ENCODE measurements at places on chromosomes 7 and 10. TPM values are rescaled to one million over a fixed set of nuclear protein-coding genes. Genes with fewer than 3 reads are reported as not detected.

- peak; percentile 81 for DNase-seq
These were observed 11.3 kb downstream of the CPA2 start for GRCh38 chr7:130277763-130278643.

Gene ZDHHC4
- 46.0 TPM for polyA plus RNA-seq

DNA sequence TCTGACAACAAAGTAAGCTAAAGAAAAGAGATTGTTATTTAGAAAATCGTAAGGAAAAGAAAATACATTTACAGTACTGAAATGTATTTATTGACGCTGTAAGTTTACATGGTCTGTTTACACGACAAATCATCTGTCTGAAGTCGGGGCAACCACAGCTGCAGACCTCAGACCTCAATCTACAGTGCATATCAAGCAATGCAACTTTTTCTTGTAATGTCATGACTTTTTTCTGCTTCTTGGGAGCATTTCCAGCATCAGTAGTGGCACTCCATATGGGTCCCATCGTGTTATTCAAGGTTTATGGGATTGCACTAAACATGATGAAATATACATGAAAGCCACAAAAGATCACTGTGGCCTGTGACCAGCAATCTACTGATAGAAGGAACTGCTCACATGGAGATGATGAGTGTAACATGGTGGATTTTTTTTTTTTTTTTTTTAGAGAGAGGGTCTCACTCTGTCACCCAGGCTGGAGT, 77.1 kb downstream of the MTPN start:
- no peak for DNase-seq

- no peak for DNase-seq
These were observed 774.8 kb upstream of the MBL2 start for GRCh38 chr10:53547364-53547763.

Measured in muscle of back (tissue), 13 donors.